ENCODE measurements at places on chromosomes 7 and 10. TPM values are rescaled to one million over a fixed set of nuclear protein-coding genes. Genes with fewer than 3 reads are reported as not detected.

NUTM2E gene
- not detected for total RNA-seq

DNA sequence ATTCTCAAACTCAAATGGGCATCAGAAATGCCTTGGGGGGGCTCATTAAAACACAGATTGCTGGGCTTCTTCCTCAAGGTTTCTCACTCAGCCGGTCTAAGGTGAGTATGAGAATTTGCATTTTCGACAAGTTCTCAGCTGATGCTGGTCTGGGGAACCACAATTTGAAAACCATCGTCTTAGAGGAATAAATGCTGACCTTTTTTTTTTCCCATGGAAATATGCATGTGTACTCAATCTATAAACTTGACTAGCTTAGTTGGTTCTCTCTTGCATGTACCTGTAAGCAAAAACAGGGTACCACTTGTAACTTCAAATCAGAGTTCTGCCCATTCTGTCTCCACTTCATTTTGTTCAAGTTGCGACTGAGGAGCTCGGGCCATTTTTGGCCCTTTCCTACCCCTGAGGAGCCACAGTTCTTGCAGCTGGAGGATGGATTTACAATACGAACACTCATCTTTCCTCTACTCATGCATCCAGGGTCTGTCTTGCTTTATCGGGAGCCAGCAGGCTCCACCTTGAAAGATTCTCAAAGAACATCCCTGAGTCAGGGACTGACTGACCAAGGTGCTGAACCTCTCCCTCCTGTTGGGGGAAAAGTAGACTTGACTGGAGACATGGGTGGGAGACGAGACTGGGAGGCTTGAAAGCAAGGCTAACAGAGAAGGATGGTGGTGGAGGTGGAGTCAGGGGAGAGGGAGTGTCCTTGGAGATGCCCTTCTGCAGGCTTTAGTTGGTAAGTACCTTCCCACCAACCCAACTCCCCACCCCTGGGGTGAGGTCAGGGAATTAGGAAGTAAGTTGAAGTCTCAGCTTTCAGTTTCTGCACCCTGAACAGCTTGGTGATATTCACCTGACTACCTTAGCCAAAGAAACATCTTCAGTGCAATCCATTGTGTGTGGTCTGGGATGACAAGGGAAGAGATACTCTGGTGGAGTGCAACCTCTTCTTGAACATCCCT is 3.7 kb upstream of the MAPK8 start:
- DNase-seq = no peak

DNA sequence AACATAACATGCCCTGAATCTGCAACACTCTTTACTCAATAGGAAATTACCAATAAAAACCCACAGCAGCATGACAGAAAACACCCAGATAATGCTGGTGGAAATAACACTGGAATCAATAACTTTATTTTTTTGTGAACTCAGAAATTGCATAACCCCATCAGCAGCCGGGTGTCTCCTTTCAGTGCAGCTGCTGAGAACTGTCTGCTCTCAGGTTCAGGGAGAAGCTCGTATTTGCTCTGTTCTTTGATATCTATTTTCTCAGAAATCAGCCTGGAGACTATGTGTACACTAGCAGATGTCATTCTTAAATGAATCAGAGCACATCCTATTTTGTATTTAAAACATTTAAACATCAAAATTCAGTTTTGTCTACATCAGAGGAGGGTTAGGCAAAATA is 506.0 kb downstream of the POM121L12 start:
- DNase-seq = no peak

CLRN3 gene
- total RNA-seq = not detected

DNA sequence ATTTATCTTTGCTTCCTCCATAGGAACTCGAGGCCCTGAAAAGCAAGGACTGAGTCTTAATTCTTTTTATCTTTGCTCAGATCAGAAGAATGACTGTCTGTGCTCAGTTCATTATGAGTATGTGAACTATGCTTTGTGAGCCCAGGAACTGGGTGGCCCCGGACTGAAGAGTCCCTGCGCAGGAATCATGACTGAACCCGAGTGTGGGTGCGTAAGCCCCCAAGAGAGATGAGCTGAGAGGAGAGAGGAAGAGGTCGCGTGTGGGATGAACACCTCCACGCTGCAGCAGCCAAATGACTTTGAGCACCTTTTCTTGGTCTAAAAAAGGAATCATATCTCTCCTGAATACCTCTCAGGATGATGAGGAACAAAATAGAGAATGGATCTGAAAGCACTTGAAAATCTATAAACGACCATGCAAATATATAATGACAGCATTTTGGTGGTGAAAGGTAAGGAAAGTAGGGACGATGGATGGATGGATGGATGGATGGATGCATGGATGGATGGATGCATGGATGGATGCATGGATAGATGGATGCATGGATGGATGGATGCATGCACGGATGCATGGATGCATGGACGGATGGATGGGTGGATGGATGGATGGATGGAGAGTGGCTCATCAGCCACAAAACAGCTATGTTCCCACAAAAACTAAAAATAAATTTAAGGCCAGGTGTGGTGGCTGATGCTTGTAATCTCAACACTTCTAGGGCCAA is 19.8 kb downstream of the FAM171A1 start:
- no peak for DNase-seq

GRCh38 chr10:52213321-52213752 is 100.7 kb upstream of the DKK1 start:
- no peak for DNase-seq

DNA sequence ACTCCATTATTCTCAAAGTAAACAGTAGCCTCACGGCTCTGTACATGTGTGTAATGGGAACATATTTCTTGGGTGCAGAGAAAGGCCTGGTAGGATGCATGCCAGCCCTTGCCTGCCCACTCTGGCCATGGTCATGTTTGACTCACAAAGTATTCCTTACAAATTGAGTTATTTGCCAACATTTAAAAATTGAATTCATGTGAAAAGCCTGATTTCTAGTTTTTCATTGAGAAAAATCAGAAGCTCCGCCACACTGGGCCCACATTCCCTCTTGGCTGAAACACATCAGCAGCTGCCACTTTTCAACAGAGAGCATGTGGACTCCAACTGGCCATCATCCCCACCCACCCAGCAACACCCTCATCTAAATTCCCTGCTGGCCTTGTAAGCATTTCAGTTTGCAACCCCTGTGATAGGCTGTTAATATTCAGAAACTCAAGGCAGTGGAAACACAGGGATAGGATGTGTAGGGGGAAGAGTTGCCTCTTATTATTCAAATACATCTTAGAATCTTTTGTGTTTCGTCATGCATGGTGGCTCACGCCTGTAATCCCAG is 40.9 kb downstream of the CDH23 start:
- DNase-seq = no peak

GRCh38 chr10:49080071-49080470 is 35.3 kb downstream of the VSTM4 start:
- no peak for DNase-seq

VPS37D gene
- total RNA-seq = 2.2 TPM

- no peak for DNase-seq
These were observed 4.6 kb downstream of the USP54 start for GRCh38 chr10:73586583-73586984.

SLC29A4 gene
- total RNA-seq = 4.9 TPM
